ENCODE measurements at places on chromosomes 1 and 21.
A peak's percentile ranks its signal among the peaks of the same experiment; 100 is the strongest.

DNA sequence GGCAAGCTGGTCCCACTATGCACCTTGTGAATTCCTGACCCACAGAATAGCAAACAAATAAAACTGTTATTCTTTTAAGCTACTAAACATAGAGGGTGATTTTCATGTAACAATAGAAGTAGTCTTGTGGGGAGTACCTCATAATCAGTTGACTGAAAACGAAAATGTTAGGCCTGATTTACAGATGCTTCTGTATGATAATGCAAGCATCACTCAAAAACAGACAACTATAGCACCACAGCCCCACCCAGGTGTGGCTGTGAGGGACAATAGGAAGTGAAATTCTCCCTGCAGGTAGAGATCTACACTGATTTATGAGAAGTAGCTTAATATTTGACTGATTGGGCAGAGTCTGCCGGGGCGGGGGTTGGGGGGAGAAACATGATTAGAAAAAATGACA lies 26.5 kb upstream of the KRTAP19-8 start:
- no peak for DNase-seq

DNA sequence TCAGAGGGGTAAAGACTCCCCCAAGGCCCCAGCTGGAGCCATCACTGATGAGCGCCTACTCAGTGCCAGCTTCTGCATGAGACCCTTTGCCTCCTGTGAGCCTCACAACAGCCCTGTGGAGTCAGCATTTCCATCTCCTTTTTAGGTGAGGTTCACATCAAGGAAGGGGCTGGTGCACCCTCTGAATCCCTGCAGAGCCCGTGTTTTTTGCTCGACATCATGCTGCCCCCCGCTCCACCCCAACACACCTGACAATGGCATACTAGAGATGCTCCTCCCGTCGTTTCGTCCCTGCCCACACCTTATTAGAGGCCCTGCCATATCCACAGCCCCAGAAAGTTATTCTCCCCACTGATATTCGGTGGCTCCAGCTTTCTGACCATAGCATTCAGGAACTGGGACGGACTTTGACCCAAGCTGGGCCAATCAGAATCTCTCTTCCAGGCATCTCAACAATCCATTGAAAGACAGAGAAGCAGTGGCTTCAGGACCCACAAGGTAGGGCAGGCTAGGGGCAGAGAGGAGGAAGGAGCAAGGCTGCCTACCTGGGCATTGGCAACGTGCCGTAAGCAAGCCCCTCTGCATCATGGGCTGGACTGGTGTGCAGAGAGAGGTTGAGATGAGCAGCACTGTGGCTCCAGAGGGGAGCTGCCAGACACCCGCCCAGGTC lies 32.7 kb downstream of the EPHA10 start:
- DNase-seq: no peak

DNA sequence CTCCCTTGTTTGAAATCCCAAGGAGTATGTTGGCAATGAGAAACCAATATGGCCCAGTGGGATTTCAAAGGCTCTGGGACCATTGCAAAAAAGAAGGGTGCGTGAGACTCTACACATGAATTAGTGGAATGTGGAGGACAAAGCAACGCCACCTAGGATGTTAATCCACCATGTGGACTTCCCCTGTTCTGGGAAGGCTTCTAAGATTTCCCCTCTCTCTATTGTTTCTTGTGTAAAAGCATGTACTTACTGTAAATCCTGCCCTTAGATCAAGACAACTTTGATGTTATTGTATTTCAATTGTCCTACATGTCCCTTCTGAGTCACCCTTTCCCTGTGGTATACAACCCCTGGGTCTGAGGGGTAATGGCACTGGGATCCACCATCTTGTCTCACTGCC lies 4.7 kb upstream of the ACADM start:
- no peak for DNase-seq

GRCh38 chr1:244460197-244460596 lies 876 bp upstream of the CATSPERE start:
- DNase-seq: peak; percentile 45

- DNase-seq: no peak
Observed at GRCh38 chr1:199087144-199087543, 448.3 kb downstream of the PTPRC start.

DNA sequence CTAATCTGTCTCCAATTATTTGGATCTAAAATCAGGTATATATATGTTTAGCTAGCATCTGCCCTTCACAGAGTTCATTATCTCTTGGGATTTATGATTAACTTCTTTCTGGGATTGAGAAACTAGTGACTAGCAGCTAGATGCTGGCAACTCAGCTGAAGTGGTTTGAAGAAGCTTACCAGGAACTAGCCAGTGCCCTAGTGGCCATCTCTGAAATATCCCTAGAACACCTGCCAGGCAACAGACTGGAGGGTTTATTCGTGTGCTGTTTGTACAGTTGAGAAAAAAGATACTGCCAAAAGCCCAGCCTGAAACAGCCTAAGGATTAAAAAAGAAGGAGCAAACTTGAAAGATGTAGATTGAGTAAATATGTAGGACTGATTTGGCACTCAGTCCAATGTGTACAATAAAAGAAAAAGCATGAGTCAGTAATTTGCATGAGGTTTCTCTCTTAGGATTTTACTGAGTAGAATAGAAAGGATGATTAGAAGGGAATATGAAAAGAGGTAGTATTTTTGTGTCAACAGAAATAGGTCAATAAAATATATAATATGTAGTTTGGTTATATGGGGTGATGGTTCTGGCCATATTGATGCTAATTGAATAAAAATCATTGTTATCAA lies 1144.6 kb upstream of the ADGRL2 start:
- DNase-seq: no peak

DNA sequence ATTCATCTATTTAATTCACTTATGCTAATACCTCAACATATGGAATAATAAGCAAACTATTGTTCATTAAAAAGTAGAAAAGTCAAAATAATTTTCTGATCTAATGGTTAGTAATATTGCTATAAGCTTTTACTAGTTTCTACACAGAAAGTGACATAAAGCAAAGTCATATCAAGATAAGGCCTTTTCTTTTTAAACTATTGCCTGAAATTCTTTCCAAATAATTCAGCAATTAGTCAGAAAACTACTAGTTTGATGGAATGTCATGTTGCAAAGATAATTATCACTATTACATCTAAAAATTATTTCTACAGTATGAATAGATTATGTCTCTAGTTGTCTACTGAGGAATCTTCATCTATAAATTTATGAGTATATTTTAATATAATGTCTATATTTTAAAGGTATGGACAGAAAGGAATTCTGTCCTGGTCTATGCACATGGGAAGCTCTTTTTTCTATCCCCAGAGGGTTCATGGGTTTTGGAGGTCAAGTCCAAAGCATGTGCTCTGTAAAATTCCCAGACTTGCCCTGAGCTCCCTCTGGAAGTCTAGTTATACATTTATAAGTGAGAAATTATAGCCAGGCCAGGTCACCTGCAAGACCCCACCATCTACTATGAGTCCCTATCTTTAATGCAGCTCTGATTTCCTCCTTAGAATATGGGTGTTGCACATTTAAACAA lies 84.6 kb upstream of the DPYD start:
- no peak for DNase-seq

- DNase-seq: no peak
Observed at GRCh38 chr1:41280202-41281032, 38.3 kb upstream of the SCMH1 start.

DNA sequence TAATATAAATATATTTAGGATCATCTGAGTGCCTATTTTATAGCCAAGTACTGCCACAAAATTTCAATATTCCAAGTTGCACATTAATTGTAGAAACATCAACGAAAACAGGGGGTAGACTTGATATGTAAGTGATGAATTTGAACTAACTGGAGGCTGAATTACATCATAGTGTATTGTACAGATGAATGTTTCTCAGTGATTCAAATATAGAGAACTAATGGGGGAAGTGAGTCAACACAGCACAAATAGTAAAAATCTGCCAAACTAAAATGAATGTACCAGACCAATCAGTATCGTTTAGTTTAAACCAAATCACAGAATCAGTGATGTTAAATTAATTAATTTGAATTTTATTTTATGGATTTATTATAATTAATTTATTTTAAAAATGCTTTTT lies 42.8 kb downstream of the RTCA start:
- no peak for DNase-seq

- no peak for DNase-seq
Observed at GRCh38 chr1:69167876-69168275, 399.8 kb upstream of the LRRC7 start.

- peak; percentile 98 for DNase-seq
Observed at GRCh38 chr1:109548321-109549267, at the start of gene GNAI3. Gene GNAI3, plus strand, starts transcription at chr1:109548615. Its CDS starts 106 bp downstream, at chr1:109548721.

GRCh38 chr1:171965777-171966176 lies 124.5 kb downstream of the DNM3 start:
- no peak for DNase-seq

DNA sequence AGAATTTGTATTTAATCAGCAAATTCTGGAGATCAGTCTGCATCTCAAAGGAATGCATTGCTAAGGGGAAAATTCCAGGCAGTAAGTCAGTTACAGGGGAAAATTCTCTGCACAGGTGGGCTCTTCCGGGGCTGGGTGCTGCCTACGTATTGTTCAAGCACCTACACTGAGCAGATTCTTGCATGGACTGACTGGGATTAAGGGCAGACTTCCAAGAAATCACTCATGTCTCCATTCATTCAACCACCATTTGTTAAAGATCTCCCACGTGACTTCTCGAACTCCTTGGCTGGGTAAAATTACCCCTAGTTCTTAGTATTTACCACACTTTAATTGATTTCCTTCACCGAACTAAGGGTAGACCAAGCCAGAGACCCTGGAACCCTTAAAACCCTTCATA lies 28.2 kb upstream of the KCNE1 start:
- DNase-seq: no peak

- DNase-seq: no peak
Observed at GRCh38 chr1:65872301-65872700, 79.6 kb downstream of the PDE4B start.

- no peak for DNase-seq
Observed at GRCh38 chr1:94617134-94617805, 75.7 kb upstream of the F3 start.

DNA sequence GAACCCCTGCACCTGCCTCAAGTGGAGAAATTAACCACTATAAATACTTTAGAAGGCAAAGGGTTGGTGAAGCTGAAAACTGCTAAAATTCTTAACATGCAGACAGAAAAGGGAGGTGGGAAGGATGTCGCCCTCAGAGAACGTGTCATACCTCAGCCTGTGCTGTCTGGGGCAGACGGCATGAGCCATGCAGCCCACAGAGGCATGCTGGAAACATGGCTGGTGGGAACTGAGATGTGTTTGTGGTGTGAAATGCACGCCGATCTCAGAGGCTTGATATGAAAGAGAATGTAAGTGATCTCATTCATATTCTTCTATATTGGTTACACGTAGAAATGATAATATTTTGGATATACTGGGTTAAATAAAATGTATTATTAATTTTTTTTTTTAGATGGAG lies 16.3 kb downstream of the AGPAT3 start:
- DNase-seq: no peak

- no peak for DNase-seq
Observed at GRCh38 chr1:7640920-7641585, 130.0 kb upstream of the VAMP3 start.

GRCh38 chr21:29228306-29228705 lies 70.4 kb upstream of the BACH1 start:
- no peak for DNase-seq

DNA sequence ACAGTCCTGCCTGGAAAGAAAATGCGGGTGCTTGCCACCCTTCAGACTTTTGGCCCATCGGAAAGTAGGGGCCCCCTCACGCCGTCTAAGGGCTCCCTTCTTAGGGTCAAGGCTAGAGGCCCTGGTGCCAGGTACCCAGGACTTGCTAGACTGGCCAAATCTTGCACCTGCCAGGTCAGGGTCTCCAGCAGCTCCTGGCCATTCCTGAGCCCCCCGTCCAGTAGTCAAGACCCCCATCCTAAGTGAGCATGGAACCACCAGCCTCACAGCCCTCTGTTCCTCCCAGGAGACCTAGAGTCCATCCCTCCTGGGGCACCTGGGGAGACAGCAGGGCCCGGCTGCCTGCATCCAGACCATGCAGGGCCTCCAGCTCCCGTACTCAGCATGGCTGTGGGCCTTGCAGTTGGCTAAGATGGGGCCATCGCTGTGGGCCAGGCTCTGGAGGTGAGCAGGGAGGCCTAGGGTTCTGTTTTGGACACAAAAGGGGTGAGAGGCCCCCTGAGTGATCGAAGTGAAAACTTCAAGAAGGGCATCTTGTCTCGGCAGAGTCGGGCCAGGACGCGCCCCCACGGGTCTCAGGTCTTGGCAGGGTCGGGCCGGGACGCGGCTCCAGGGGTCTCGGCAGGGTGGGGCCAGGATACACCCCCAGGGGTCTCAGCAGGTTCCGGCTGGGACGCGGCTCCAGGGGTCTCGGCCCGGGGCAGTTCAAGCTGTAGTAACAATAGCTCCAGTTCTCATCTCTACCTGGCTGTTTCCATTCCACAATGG lies 5.9 kb downstream of the FNDC10 start:
- DNase-seq: no peak

GRCh38 chr1:24071941-24072340 lies 40.0 kb downstream of the MYOM3 start:
- DNase-seq: no peak

DNA sequence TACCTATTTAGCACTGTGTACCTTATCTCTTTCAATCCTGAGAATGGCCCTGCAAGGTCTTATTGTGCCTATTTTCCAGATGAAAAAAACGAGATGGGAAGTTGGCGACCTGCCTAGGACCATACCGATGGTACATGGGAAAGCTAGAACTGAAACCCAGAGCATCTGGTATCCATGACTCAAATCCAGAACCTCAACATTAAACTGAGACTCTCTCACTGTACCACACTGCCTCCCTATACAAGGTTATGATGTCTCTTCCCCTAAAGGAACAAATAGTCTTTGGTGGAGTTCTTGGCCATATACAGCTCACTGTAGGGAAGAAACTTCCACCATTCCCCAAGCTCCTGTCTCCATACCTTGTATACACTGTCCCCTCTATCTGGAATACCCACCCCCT lies 110.7 kb downstream of the TNR start:
- no peak for DNase-seq

DNA sequence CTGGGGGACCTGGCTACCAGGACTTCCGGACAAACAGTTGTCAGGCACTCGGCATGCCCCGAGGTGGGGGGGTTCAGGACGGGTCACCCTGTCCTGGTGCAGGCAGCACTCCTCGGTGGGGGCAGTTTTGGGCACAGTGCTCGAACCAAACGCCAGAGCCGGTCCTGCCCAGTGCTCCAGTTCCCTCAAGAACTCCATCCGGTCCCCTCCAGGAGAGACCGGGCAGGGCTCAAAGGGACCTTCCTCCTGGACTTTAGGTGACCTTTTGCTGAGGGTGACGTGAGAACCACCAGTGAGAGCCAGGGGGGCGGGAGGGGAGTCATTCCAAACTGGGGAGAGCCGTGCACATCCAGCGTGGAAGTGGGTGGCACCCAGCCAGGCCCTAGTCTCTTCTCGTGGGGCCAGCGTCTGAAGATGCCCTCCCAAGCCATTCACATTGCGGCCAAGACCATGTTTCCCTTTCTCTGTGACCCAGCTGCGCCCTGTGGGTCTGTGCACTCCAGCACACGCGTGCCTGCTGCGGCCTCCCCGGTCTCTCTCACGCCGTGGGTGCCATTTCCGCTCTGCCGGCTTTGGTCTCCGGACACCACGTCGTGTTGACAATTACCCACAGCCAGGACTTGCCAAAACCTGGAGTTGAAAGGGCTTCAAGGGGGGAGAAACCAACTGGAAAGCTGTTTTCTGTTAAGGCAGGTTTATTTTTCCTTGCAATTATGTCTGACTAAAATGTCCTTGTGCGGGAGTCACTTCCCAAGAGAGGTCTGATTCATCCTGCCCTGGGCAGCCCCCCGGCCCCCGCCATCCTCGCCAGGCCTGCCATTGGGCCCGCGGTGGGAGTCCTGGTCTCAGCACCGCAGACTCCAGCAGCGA lies 178.8 kb upstream of the ARHGEF16 start:
- no peak for DNase-seq

All from testis (tissue), 5 donors.